Stomach (tissue), 19 donors: ENCODE measurements at places on chromosomes 6 and 20. TPM values are rescaled to one million over a fixed set of nuclear protein-coding genes. Genes with fewer than 3 reads are reported as not detected.

- no peaks in the 10 kb centered on the region for H3K36me3 ChIP-seq
- H3K4me1 ChIP-seq = no peaks in the 10 kb centered on the region
- DNase-seq = peak; percentile 7
- no peak overlapping the region for H3K4me3 ChIP-seq
Observed at GRCh38 chr6:84453499-84453898, 226.1 kb upstream of the CEP162 start.

DNA sequence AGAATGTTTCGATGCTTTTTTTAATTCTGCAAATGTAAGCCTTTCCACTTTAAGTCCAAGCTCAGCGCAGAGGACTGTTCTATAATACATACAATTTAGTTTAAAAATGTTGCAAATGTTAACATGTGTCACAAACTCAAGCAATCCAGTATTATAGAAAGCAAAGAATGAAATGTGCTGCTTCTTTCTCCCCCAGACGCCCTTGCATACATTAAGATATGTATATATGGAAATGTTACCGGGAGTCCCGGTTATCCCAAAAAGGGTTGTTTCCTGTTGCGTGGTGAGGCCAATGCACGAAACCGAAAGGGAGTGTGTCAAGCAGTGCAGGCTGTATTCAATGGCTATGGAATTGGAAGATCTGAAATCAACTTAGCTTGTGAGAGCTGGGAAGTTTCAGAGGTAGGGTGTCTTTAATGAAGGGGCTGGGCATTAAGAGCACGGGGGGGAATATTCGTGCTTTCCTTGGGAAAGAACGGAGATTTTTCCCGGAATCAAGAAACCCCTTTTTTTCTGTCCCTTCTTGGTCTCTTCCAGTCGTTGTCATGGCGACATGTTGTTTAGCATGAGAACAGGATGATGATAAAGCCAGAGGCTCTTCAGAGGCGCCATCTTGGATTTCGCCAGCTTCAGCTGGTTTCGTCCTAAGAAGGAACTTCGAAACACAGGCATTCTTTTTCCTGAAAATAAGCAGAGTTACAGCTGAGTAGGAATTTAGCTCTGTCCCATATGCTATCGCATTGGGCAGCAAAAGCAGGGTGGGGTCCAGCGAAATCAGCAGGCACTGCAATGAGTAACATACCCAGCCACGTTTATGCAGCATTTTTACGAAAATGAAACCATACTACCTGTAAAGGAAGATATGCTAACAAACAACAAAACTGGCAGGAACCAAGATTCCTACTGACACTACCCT lies 10.1 kb upstream of the NQO2 start:
- H3K27ac ChIP-seq = peak overlapping the region; percentile 92
- peak; percentile 98 for DNase-seq
- peaks cover 41% of the 10 kb centered on the region for H3K4me1 ChIP-seq
- no peaks in the 10 kb centered on the region for H3K36me3 ChIP-seq
- H3K4me3 ChIP-seq = peak overlapping the region; percentile 84
- H3K27me3 ChIP-seq = no peaks in the 10 kb centered on the region

DNA sequence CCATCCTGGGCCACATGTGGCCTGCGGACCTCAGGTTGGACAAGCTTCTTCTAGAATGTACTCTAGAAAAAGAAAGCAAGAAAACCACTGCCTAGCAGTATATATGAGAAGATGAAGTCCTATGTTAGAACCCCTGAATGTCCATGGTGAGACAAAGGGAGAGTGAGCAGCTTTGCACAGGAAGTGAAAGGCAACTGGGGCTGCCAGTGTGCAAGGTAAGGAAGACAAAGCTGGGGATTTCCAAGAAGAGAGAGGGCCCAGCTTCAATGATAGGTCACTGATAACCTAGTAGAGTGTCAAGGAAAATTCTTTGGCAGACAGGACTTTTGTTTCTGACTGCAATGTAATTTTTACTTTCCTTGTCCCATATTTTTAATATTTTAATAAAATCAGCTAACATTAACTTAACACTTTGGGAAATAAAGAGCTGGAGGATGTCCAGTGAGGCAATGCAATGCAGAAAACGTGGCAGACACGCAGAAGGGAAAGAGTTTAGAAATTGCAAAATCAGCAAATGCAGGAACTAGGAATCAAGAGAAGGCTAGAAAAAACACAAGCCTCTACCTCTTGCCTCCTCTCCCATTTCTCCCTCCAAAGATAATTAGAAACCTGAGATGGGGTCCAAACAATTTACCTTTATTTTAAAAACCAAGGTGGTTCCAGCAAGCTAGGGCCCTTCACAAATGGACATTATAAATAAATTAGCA lies 47.4 kb downstream of the CYP39A1 start:
- no peaks in the 10 kb centered on the region for H3K27me3 ChIP-seq
- no peak overlapping the region for H3K27ac ChIP-seq
- no peaks in the 10 kb centered on the region for H3K36me3 ChIP-seq

DNA sequence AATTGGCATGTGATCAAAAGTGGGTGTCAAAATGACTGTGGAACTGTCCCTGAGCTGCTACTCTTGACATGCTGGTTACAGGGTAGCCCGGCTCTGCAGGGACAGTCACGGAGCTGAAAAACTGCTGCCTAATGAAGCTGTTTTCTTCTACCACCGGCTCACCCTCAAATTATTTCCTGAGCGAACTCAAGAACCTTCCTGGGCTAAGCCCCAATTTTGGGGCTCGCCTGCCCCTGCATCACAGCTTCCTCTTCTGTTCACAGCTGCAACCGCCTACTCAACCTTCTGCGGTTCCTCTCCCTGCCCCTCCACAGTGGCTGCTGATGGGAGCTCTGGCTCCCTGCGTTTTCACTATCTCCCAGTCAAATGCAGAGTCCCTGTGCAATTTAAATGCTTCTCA lies 110.8 kb upstream of the MLN start:
- H3K27me3 ChIP-seq = no peaks in the 10 kb centered on the region
- H3K36me3 ChIP-seq = no peaks in the 10 kb centered on the region
- no peaks in the 10 kb centered on the region for H3K4me1 ChIP-seq
- H3K4me3 ChIP-seq = no peak overlapping the region

Gene BMP6
- 0.89 TPM for total RNA-seq

Gene MLN
- not detected for total RNA-seq

Gene PDE7B
- total RNA-seq = 16.9 TPM

Gene CDH4
- total RNA-seq = 0.37 TPM
